NCI-H1105 treated with DMSO at 0.1 percent for 48 hours (cell line): ENCODE measurements at places on chromosomes 16 and 17.

GRCh38 chr16:17154981-17155380, 315.8 kb downstream of the XYLT1 start:
- no peak for DNase-seq

DNA sequence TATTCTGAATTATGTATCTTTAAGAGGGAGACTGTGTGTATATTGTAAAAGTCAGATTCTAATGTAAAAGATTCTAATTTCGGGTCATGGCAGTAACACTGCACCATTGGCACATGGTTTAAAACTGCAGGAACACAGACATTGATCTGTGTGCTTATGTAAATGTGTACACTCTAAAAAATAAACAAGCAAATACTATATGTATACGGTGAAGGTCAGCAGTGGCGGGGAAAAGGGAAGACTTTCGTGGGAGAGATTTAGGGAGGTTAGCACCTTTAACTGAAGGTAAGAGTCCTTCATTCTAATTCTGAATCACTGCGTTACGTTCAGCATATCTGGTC, 157.8 kb upstream of the FAM20A start:
- no peak for DNase-seq

GRCh38 chr16:6735631-6736030, 597.0 kb upstream of the RBFOX1 start:
- DNase-seq: no peak

- no peak for DNase-seq
Observed at GRCh38 chr16:73326770-73327470, 279.0 kb upstream of the ZFHX3 start.

DNA sequence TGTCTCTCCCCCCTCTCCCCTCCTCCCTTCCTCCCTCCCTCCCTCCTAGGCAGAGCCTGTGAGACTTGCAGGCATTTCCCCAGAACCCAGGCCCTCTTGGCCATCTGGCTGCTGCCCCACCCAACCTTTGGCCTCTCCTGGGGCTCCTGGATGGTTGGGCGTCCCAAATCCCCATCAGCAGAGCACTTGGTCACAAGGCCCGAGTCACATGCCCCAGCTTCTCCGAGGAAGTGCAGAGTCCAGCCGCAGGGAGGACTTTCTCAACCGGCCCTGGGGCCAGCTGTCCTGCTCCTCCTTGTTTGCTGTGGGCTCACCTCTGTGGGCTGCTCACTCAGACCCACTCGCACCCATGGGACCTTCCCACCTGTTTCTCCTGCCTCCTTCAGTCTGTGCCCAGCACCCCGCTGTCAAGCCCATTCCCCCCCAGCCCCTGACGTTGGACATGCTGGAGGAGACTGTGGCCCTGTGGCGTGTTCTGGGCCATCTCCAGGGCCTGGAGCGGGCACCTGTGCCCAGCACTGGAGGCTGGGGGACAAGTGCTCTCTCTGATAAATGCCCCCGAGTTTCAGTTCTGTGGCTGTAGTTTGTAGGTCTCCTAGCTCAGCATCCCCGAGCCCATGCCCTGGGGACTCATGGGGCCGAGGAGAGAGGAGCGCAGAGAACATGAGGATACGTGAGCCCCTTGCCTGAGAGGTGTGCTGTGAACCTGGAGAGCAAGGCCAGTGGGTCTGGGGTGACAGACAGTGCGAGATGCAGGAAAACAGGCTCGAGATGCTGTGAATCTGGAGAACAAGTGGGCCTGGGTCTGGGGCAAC, 42.3 kb upstream of the ZNF750 start:
- no peak for DNase-seq

GRCh38 chr16:17171250-17172143, 299.3 kb downstream of the XYLT1 start:
- DNase-seq: no peak

DNA sequence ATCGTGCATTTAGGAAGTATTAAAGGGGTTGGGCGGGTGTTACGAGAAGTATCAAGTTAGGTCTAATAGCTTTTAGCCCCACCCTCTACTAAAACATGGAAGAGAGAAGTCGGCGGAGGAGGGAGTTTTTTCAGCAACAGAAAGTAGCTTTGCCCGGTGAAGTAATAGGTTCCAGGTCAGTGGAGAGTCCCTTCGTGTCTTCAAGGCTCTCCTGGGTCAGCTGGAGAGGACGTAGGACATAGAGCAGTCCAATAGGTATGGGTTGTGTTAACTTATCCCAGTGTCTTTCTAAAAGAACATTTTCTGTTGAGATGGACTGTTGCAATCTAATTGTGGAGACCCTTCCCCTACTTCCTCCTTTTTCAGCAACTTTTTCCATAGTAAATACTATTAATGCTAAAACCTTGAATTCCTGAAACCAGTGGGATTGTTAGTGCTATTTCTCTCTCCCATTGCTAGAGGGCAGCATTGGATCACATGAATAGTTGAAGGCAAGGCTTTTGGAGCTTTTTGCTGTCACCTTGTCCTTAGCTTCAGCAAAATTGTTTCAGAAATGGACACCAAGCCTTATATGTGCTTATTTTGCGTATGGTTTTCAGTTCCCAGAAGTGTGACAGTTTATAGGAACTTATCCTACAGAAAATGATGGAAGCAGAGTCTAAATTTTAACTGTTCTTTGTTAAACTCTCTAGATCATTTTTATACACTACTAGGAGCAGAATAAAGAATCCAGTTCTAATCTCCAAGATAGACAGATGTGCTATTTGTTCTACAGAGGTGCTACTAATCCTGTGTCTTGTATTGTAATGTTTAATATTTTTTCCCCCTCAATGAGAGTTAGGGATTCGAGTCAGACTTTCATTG, 38.4 kb downstream of the UTP18 start:
- peak; percentile 35 for DNase-seq

DNA sequence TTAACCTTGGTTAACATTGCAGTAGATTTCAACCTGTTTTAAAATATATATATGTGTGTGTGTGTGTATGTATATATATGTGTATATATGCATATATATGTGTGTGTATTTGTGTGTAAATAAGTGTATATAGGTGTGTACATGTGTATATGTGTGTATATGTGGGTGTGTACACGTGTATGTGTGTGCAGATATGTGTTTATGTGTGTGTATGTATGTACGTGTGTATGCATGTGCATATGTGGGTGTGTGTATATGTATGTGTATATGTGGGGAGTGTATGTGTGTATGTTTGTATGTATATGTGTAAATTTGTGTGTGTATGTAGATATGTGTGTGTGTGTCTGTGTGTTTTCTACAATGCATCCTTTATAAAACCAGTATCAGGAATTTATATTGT, 205.5 kb upstream of the FOXF1 start:
- DNase-seq: no peak

DNA sequence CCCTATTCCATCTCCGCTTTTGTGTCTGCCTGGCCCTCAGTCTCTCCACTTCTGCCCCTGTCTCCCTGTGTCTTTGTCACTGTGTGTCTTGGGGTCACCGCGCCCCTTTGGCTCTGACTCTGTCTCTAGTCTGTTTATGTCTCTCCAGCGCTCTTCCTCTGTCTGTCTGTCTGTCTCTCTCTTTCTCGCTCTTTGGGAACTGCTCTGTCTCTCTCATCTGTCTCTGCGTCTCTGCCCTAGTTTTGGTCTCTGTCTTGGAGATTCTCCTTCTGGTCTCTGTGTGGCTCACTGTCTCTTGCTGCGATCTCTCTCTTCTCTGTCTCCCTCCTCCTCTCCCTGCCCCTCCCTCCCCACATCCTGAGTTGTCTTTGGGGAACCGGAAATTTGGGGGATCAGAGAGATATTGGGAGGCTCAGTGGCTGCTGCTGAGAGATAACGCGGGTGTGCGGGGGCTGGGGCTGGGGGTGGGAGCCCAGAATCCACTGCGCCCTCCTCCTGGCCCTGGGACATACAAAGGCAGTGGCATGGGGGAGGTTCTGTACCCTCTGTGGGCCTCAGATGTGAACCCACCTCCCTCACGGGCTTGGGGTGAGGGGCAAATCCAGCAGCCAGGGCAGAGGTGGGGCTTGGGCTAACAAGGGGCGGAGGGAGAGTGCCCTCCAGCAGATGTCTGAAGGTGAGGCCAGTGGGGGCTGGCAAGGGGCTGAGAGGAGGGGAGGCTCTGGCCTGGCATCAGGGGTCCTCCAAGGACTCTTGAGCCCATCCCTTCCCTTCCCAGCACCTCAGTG, 24.4 kb downstream of the LAT start:
- no peak for DNase-seq

- peak; percentile 65 for DNase-seq
Observed at GRCh38 chr17:58112970-58113631, 29.9 kb downstream of the DYNLL2 start.

DNA sequence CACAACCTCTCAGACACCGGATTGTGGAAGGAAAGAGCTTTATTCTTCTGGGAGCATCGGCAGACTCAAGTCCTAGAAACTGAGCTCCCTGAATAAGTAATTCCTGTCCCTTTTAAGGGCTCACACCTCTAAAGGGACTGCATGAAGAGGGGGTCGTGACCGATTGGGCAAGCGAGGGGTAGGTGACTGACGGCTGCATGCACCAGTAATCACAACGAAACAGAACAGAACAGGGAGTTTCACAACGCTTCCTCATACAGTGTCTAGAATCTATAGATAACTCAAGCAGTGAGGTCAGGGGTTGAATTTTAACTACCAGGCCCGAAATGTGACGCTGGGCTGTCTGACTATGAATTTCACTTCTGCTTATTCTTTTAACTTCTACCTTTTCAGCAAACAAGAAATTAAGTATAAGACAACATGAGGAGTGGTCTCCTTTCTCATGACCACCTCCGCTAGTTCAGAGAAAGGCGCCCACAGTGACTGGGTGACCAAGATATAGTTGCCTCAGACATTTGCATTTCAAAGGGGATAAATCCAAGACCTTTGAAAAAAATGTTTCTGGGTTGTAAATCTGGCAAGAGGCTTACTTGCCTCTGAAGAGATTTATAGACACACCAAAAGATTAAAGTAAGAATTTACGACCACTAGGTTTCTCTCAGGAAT, 88.4 kb upstream of the ATF7IP2 start:
- DNase-seq: no peak

DNA sequence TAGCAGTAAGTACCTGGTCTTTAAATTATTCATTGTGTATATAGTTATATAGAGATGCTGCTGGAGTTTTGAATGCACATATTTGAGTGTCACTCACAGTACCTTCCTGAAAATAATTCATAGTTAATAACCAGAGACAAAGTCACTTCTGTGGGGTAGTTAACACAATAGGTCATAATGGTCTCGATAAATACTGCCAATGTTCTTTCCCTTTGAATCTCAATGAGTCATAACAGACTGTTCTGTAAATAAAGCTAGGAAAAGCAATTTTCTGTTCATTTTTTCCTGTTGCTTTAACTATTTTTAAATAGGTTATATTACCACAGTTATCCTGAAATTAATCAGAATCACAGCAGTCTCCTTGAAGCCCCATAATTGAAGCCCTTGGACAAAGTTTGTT, 87.2 kb downstream of the MAP2K4 start:
- no peak for DNase-seq

DNA sequence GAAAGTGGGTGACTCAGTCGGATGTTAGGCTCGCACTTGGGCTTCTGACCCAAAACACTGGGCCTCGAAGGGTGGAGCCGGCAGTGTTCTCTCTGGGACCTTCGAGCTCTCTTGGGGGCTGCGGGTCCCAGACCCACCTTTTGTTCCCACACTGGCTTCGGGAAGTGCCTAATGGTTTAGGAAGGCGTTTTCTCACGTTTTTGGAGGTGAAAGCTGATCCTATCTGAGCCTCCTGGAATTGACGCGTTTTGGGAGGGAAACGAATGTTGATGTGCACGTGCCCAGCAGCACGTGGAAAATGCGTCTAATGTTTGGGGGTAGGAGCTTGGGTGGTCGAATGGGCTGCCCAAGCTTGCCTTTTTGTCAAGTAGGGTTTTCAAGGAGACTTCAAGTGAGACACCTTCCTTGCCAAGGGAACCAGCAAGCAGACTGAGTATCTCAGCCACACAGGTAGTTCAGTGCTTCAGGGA, 666 bp downstream of the HGS start:
- no peak for DNase-seq

DNA sequence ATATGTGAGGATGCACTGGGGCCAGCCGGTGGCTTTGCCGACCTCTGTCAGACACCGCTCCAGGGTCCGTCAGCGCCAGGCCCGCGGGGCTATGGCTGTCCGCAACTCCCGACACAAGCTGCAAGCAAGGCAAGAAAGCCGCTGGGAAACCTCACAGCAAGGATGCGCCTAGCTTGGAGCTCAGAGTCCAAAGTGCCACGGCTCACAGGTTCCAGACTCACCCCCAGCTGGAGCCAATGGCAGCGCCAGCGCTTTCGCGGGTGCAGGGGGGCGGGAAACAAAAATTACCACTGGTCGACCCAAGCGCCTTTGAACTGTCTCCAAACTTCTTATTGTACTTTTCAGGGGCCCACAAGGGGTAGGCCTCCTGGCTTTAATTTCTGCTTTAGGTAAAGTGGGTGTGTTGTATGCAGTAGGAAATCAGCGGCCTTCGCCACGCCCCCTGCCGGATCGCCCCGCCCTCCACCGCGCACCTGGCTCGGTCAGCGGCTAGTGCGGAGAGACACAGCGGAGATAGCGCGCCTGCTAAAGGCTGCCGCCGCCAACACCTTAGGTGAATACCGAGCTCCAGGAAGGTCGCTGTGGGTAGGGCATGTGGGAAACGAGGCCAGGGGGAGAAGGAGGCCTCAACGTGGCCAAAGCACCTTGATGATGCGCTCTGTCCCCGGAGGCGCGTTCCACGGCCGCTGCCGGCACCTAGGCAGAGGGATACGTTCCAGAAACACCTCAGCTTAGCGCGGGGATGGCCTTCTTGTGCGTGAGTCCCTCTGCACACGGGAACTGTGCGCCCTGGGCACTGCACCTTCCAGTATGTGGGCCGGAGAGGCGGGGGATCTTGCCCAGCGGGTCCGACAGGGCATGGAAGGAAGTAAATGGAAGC, 61.0 kb upstream of the RBL2 start:
- no peak for DNase-seq

GRCh38 chr16:6019490-6019991, 921.9 kb upstream of the EEF2KMT start:
- no peak for DNase-seq

- DNase-seq: no peak
Observed at GRCh38 chr17:76515274-76515949, 14.2 kb upstream of the RHBDF2 start.

GRCh38 chr17:2238432-2239169, 65.0 kb downstream of the SMG6 start:
- no peak for DNase-seq

DNA sequence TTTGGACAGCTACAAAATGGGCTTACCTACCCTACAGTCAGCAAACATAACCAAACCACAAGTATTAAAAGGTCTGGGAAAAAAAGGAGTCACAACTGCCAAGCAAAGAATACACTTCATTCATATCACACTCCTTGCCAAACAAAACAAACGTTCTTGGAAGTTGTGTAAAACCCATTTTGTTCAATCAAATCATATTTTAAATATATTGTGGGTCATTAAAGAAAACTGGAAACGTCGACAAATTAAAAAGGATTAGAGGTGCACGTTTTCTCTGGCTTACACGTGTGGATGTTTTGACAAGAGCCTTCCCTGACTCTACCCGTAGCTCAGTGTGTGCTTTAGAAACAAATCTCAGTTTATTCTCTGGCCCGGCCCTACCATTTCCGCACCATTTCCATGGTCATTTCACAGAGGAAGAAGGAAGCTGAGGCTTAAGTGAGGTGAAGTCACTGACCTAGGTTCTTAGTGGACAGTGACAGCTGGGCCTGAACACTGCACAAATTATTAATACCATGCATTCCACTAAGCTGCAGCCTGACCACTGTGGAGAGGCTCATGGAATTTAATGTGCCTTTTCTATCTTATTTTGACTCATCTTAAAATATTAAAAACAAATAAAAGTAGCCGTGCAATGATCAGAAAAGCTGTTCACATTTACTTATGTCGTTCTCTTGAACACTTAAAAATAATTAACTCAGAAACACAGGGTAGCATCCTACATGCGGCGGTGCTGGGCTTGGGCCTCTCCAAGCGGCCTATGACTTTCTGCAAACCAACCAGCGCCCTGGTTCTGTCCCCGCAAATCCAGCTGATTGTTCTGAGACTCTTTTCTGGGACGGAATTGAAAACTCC, 968 bp downstream of the CEP112 start:
- DNase-seq: no peak
